Activated CD4-positive, alpha-beta T cell treated with anti-CD3 and anti-CD28 coated beads for 36 hours (primary cell): ENCODE measurements at places on chromosomes 1 and 21. TPM values are rescaled to one million over a fixed set of nuclear protein-coding genes. Genes with fewer than 3 reads are reported as not detected.

Gene RPTN
- total RNA-seq, result not detected

- no peak overlapping the region for H3K4me3 ChIP-seq
- H3K36me3 ChIP-seq, result no peaks in the 10 kb centered on the region
- no peak overlapping the region for H3K27ac ChIP-seq
- peaks cover 4% of the 10 kb centered on the region for H3K4me1 ChIP-seq
- no peak for DNase-seq
Measured at GRCh38 chr1:6950001-6950765, 164.9 kb downstream of the CAMTA1 start.

DNA sequence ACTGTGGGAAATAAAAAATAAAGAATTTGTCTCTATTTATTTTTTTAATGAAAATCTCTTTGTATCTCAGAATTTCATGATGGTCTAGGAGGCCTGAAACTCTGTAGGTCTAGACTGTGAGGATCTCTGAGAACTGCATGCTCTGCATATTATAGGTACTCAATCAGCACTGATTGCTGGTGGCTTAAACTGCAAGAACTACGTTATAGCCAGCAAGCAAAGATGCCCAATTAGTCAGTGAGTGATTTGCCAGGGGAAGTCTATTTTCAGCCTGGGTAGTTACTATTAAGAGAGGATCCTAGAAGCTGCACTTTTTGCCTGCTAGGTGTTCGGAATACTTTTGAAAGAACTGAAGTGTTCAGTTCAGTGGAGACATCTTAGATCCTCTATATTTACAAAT lies 87.4 kb downstream of the GPR52 start:
- DNase-seq, result no peak
- H3K4me1 ChIP-seq, result no peaks in the 10 kb centered on the region
- no peak overlapping the region for H3K27ac ChIP-seq
- peaks cover 21% of the 10 kb centered on the region for H3K36me3 ChIP-seq

DNA sequence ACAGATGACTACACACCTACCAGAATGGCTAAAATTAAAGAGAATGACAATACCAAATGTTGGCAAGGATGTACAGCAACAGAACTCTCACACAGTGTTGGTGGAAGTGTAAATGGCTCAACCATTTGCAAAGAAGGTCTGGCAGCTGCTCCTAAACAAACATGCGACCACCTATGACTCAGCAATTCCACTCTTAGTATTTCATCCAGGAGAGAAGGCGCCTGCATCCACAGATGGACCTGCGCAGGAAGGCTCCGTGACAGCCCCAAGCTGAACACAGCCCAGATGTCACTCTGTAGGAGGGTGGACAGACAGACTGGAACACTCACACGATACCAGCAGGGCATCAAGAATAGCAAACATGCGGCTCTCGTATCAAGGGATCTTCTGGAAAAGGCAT lies 6.7 kb downstream of the PTTG1IP start:
- peak overlapping the region; percentile 3 for H3K4me3 ChIP-seq
- H3K27ac ChIP-seq, result peak overlapping the region; percentile 83
- peaks cover 23% of the 10 kb centered on the region for H3K36me3 ChIP-seq
- H3K27me3 ChIP-seq, result no peaks in the 10 kb centered on the region
- peaks cover 79% of the 10 kb centered on the region for H3K4me1 ChIP-seq
- DNase-seq, result no peak

DNA sequence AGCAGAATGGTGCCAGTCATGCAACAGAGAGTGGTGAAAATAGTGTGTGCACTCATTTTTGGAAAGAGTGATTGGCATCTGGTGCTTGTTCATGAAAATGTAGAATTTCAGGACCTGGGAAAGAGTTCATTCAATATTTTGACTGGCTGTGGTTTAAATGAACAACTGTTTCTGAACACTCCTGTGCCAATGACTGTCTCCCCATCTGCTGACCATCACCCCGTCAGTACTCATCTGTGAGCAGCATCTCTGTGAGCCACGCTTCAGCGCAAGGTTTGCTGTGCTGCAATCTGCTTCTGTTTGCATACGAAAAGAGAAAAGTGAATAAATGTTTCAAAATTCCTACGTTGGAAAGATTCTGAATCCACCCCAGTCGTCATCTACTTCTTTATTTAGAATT lies 77.9 kb upstream of the RUNX1 start:
- H3K4me1 ChIP-seq, result no peaks in the 10 kb centered on the region
- no peak for DNase-seq
- H3K4me3 ChIP-seq, result no peak overlapping the region
- no peaks in the 10 kb centered on the region for H3K27me3 ChIP-seq
- H3K27ac ChIP-seq, result no peak overlapping the region
- peaks cover 3% of the 10 kb centered on the region for H3K36me3 ChIP-seq

GRCh38 chr1:172935062-172935592 lies 115.6 kb downstream of the TNFSF18 start:
- no peak for DNase-seq
- no peaks in the 10 kb centered on the region for H3K36me3 ChIP-seq
- H3K27me3 ChIP-seq, result peaks cover 2% of the 10 kb centered on the region
- no peak overlapping the region for H3K27ac ChIP-seq
- no peak overlapping the region for H3K4me3 ChIP-seq

GRCh38 chr21:40381111-40381510 lies 465.8 kb downstream of the DSCAM start:
- peaks cover 11% of the 10 kb centered on the region for H3K27me3 ChIP-seq
- H3K4me3 ChIP-seq, result no peak overlapping the region
- no peak for DNase-seq
- H3K27ac ChIP-seq, result no peak overlapping the region

DNA sequence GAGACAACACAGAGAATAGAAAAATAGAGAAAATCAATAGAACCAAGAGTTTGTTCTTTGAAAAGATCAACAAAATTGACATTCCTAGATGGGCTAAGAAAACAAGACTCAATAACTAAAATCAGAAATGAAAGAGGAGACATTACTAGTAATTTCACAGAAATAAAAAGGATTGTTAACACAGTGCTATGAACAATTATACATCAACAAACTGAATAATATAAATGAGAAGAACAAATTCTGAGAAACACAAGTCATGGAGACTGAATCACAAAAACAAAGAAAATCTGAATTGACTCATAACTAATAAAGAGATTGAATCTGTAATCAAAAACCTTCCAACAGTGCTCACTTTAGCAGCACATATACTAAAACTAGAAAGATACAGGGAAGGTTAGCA lies 51.6 kb upstream of the TTC39A start:
- peaks cover 64% of the 10 kb centered on the region for H3K36me3 ChIP-seq
- DNase-seq, result no peak
- H3K27me3 ChIP-seq, result no peaks in the 10 kb centered on the region
